ENCODE measurements at places on chromosomes 16 and 17.

DNA sequence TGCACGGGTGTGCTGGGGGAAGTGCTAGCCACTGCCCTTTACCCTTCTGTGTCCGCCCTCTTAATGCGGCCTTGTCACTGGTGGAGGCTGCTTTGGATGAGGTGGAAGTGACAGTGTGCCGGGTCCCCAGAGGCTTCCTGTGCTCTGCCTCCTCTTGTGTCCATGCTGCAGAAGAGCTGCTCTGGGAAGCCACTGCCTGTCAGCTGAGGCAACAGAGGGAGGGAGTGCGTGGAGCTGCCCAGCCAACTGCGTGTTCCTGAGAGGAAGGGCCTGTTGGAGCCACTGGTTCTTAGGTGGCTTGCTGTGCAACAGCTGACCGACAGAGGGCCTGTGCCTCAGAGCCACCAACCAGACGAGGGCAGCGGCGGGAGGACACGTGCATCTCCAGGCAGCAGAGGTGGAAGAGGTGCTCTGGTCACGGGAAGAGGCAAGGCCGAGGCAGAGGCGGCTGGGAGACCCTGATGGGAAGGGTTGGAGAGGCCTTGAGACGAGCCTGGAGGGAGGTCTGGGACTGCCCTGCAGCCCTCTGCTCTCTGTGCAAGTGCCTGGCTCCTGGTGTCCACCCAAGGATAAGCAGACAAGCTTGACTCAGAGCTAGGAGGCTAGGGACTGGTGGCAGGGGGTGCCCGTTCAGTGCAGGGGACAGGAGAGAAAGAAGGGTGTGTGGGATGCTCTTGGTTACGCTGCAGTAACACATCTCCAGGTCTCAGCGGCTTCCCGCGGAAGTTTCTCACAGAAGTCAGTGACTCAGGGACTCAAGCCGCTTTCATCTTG, 25.4 kb downstream of the B9D1 start:
- no peak for DNase-seq

DNA sequence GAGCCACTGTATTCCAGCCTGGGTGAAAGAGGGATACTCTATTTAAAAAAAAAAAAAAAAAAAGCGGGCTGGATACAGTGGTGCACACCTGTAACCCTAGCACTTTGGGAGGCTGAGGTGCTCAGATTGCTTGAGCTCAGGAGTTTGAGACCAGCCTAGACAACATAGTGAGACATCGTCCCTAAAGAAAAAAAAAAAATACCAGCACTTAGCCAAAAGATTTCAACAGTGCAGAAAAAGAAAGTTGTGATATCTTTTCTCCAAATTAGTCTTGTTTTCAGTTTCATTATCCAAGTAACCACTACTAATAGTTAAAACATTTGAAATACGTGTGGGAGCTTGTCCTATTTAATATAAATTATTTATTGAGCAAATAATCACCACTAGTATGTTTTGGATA, 48.7 kb downstream of the TENT4B start:
- DNase-seq = peak; percentile 59

DNA sequence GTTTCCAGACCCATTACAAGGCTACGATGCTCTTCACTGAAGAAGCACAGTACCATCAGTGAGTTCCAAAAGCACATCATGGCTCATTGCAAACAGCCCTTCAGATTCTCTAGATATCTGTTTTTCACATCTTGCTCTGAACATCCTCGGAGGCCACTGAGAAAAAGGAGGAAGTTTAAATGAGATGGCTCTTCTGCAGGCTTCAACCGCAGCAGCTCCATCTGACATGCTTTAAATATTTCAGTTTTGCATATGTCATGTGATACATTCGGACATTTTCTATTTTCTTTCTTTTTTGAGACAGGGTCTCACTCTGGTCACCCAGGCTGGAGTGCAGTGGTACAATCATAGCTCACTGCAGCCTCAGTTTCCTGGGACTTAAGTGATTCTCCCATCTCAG, 396.8 kb downstream of the NPIPA8 start:
- DNase-seq = no peak

DNA sequence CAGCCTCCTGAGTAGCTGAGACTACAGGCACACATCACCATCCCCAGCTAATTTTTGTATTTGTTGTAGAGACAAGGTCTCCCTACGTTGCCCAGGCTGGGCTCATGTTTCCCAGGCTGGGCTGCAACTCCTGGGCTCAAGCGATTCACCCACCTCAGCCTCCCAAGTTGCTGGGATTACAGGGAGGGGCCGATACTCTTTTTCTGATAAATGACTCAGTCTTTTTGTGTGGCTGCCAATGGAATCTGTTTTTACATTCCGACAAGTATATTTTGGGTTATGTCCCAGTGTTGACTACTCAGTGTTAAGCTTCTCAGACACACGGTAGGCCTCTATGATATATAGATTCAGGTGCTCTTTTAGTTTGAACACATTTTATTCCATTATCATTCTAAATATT, 58.1 kb downstream of the SLFN11 start:
- DNase-seq = no peak

DNA sequence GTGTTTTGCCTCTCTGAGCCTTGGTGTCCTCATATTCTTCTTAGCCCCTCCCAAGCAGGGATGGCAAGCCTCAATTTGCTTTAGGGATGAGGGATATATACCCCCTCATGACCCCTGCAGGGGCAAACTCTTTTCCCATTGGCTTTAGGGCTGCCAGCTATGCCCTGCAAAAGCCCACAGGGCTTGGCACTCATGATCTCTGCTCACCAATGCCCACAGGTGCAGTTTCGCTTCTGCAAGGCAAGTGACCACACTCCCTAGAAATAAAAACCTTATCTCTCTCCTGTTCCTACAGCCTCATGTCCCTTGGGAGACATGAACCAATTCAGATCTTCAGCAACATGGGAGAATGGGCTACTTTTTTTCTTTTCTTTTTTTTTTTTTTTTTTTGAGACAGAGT, 8.8 kb downstream of the BEAN1 start:
- no peak for DNase-seq

- no peak for DNase-seq
Measured at GRCh38 chr17:57512691-57513090, 232.4 kb downstream of the CCDC182 start.

GRCh38 chr17:50210240-50211225, 9.1 kb upstream of the COL1A1 start:
- DNase-seq = no peak

DNA sequence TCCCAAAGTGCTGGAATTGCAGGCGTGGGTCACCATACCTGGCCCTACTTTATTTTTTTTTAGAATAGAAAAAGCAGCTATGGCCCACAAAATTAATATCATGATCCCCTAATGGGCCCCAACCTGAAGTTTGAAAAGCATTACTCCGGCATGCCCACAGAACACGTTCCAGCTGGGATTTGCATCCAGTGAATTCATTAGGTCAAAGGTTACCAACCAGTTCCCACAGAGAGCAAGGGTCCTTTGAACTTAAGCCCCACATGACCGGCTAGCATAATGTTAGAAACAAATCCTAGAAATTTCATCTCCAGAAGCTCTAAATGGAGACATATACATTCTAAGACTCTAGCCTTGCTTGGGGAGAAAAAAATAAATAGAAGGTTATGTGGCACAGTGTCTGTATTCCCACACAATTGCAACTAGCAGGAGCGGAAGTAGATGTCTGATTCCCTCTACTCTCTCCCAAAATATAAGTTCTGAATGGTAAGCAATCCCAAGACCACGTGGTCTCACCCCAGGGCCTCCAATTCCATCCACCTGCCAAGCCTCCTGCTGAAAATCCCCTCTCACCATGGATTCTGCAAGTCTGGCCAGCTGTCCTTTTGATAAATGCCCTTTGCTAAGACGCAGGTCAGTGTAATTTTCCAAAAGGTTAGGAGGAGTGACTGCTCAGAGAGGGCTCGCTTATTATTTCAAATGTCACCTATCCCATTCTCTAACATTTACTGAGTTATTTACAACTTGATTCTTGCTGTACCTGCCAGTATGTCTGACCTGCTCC, 395.8 kb downstream of the NPIPA8 start:
- DNase-seq = no peak

DNA sequence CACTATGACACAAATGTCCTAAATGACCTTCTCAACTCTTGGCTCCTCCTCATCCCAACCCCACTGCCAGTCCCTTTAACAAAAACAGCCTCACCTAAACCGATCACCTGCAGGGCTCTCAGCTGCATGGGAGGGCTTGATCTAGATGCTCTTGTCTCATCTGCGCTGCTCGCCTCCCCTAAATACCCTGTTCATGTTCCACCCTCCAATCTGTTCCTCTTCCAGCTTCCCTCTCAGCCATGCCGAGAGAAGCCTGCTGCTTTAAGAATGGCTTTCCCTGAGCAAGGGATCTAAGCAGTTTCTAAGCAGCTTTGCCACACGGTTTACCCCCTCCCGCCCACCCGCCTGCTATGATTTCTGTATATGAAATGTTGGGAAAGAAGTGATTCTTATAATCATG, 23.7 kb downstream of the PIPOX start:
- no peak for DNase-seq

- DNase-seq = peak; percentile 51
Measured at GRCh38 chr17:41521574-41522261, 3.0 kb upstream of the KRT15 start.
